ENCODE measurements at places on chromosomes 12 and 14.

GRCh38 chr12:128606538-128606937, 217.2 kb downstream of the SLC15A4 start:
- no peak for DNase-seq

GRCh38 chr14:24817212-24818057, 183.4 kb upstream of the GZMB start:
- DNase-seq = peak; percentile 5

DNA sequence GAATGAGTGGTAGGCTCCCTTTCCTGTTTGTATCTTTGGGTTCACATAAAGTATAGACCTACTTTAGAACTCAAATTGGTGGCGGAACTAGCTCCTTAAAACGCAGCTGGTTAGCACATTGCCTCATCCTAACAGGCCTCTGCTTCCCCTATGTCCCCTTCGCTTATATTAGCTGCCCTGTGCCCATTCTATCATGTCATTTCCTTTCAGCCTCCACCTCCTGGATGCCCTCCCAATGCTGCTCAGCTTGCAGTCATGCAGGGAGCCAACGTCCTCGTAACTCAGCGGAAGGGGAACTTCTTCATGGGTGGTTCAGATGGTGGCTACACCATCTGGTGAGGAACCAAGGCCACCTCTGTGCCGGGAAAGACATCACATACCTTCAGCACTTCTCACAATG, 3.5 kb downstream of the DAZAP2 start:
- no peak for DNase-seq

DNA sequence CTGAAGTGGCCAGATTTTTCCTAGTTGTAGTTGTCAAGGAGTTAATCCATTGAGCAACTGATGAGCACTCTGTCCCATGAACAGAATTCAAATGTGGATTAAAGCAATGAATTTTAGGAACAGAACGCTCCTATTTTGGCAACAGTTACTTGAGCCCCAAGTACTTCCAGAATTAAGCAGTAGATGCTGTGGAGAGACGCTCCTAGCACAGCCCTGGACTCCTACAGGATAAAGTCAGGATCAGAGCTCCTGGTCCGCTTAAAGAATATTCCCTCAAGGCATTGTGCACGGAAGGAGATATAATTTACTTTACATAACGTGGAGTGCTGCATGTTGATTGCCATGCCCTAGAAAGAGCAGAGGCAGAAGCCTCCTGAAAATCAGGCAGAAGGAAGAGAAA, 53.4 kb downstream of the FLRT2 start:
- DNase-seq = no peak

Measured in NCI-H1930 (cell line).